ENCODE measurements at places on chromosomes 11 and 22.
A peak's percentile ranks its signal among the peaks of the same experiment; 100 is the strongest.

- no peak for DNase-seq
Observed at GRCh38 chr11:108561535-108561991, 32.0 kb downstream of the EXPH5 start.

- no peak for DNase-seq
Observed at GRCh38 chr11:112222303-112222702, 3.9 kb upstream of the PTS start.

- no peak for DNase-seq
Observed at GRCh38 chr11:104846216-104846615, 52.0 kb downstream of the CASP12 start.

- DNase-seq, result peak; percentile 74
Observed at GRCh38 chr11:17277024-17277584, 565 bp downstream of the NUCB2 start.

DNA sequence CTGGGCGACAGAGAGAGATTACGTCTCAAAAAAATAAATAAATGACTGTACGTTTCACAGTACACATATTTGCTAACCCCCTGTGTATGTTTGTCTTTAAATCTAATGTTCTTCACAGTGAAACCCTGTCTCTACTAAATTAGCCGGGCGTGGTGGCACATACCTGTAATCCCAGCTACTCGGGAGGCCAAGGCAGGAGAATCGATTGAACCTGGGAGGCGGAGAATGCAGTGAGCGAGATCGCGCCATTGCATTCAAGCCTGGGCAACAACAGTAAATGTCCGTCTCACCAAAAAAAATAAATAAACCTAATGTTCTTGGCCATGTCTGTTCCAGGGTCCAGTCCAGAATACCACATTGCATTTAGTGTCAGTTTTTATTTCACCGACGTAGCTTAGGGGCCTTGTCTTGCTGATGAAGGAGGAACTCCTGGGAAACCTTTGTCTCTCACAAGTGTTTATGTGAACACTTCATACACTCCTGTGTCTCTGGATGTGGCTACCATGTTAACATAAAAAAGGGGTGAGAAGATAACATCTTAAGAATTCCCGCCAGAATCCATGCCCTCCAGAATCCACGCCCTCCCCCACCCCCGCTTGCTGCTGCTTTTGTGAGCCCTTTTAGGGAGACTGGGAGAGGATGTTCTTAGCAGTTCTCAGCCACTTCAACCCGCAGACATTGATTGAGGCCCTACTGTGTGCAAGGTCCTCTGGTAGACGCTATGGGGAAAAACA, 5.0 kb upstream of the SERHL2 start:
- DNase-seq, result no peak

DNA sequence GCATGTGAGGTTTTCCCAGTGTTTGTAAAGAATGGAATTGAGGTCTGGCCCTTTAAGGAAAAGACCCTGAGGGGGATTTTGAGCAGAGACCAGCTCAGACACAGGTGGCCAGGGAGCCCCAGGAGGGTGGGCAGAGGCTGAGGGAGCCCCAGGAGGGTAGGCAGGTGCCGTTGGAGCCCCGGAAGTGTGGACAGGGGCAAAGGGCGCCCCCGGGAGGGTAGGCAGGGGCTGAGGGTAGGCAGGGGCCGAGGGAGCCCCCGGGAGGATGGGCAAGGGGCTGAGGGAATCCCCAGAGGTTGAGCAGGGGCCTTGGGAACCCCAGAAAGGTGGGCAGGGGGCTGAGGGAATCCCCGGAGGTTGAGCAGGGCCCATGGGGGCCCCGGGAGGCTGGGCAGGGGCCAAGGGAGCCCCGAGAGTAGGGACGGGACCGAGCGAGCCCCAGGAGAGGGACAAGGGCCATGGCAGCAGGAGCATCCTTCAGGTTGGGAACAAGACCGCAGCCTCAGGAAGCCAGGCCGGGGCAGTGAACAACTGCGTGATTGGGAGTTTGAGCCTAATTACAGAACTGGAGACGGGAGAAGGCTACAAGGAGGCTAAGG, 292.0 kb downstream of the BRD1 start:
- DNase-seq, result no peak

- DNase-seq, result no peak
Observed at GRCh38 chr11:17650127-17650911, 69.1 kb upstream of the MYOD1 start.

All from right kidney (tissue), 9 donors.